ENCODE measurements at places on chromosomes 3 and 15.

DNA sequence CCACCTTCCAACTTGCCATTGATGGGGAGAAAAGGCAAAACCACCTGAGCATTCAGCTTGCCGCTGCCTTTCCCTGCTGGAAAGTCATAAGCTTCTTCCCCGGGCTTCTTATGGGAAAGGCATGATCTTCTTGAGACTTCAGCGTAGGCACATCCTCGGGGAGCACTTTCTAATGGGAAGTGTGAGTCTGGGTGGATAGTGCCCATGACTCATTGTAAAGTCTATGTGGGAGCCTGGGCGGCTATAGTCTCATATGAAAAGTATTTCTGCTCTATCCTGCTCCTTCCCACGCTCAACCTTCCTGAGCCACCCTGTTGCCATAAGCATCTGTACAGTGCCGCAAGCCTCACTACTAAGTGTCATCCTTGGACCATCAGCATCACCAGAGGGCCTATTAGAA is 309.9 kb upstream of the THBS1 start:
- DNase-seq, result peak; percentile 93

GRCh38 chr3:31094048-31094447 is 199.6 kb upstream of the GADL1 start:
- DNase-seq, result no peak

DNA sequence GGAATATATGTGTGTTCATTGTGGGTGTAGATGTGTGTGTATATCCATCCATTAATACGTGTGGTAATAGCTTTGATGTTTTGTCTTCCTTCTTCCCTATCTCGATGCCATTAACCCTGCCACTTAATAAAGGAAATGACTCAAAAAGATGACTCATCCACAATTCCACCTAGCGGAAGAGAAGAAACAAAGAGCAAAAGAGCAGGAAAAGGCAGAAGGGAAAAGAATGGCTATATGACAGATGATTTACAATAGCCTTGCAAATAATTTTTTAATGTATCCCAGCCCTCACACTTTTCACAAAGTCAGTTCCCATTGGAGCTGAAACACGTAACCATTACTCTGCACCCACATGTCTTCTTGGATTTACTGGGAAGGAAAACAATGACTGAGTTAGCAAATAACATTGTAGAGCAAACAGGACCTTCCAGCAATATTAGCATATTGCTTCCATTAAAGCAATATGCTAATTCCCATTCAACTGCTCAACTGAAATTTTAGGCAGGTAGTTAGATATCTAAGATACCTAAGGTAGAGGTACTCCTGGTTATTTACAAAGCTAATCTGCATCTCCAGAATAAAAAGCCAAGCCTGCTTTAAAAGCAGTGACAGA is 197.2 kb downstream of the KCNAB1 start:
- peak; percentile 64 for DNase-seq

- DNase-seq, result no peak
Observed at GRCh38 chr15:76994496-76994895, 430 bp upstream of the PSTPIP1 start.

GRCh38 chr3:33521736-33522135 is 81.5 kb upstream of the UBP1 start:
- DNase-seq, result no peak

- no peak for DNase-seq
Observed at GRCh38 chr15:92327033-92327432, 66.6 kb upstream of the ST8SIA2 start.

All from fibroblast of skin of abdomen (primary cell).